CD8-positive, alpha-beta T cell (primary cell): ENCODE measurements at places on chromosomes 6 and 20.

GRCh38 chr6:125511809-125512396 lies 210.1 kb upstream of the HDDC2 start:
- no peak for DNase-seq

- no peak for DNase-seq
These were observed 256.6 kb downstream of the EYS start for GRCh38 chr6:65450451-65450850.

GRCh38 chr6:15200087-15200486 lies 45.8 kb upstream of the JARID2 start:
- DNase-seq = no peak

GRCh38 chr6:48144021-48144420 lies 33.0 kb upstream of the PTCHD4 start:
- no peak for DNase-seq

GRCh38 chr20:41196653-41197225 lies 59.4 kb downstream of the PLCG1 start:
- no peak for DNase-seq

- DNase-seq = no peak
These were observed 848.8 kb upstream of the MAP3K7 start for GRCh38 chr6:91435630-91436029.

DNA sequence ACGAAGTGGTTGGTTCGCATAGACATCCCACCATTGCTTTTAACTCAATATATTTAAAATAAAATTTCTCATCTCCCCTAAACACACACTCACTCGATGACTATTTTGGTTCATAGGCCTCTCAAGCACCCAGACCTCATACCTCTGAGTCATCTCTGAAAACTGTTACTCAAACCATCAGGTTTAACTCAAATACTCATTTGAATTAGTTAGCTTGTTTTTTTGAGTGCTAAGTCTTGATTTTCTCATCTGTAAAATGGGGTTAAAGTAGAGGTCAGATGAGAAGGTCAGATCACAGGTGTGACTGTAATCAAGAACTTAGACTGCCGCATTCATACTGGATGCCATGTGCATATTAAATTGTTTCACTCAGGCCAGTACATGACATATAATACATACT lies 243.9 kb upstream of the TENT5A start:
- no peak for DNase-seq

DNA sequence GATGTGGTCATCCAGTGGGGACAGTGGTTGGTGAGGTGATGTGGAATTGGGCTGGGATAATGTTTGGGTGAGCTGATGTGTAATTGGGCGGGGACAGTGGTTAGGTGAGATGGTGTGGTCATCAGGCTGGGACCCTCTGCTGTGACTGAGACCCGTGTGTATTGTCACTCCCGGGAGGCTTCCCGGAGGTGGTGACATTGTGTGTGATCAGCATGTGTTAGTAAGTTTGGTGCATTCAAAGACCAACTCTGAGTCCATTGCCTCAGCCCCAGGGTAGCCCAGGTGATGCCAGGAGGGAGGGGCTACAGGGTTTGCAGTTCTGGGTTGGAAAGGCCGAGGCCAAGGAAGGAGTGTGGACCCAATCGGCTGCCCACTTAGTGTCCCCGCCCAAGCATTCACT lies 375.5 kb downstream of the TAF4 start:
- DNase-seq = no peak

GRCh38 chr6:49633541-49633940 lies 3.1 kb downstream of the RHAG start:
- no peak for DNase-seq

- DNase-seq = no peak
These were observed 60.6 kb upstream of the ASIP start for GRCh38 chr20:34180460-34181120.

GRCh38 chr20:49668181-49668877 lies 45.3 kb downstream of the B4GALT5 start:
- peak; percentile 69 for DNase-seq

- no peak for DNase-seq
These were observed 43.6 kb downstream of the MUC22 start for GRCh38 chr6:31053873-31054272.

DNA sequence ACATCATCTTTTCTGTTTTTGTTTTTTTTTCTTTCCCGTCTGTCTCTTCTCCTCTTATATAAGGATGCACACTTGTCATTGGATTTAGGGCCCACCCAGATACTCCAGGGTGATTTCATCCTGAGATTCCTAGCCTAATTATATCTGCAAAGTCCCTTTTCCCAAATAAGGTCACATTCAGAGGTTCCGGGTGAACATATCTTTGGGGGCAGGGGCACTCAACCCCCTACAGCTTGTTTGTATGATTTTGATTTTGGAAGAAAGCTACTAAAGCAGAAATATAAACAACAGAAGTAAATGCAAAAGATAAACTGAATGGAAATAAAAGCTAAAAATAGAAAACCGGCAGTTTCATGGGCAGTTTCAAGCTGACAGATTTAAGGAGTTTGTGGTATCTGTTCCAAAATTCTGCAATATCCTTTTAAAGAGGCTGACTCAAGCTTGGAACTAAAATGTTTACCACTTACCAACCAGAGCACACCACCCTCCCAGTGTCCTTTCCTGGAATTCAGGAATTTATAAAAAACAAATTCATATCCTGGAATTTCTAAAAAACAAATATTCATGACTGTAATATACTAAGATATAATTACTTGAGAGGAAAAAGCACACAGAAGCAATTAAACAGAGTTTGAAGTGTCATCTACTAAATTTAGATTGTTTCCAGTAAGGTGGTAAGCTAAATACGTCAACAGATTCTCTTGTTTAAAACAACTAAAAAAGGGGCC lies 100.0 kb upstream of the CARMIL1 start:
- no peak for DNase-seq

- peak; percentile 74 for DNase-seq
These were observed 165.8 kb upstream of the CITED2 start for GRCh38 chr6:139540276-139540675.

- no peak for DNase-seq
These were observed 40.4 kb downstream of the GNAS-AS1 start for GRCh38 chr20:58810116-58810878.

GRCh38 chr6:71289039-71289801 lies 609 bp downstream of the OGFRL1 start:
- DNase-seq = peak; percentile 49

- DNase-seq = no peak
These were observed 62.8 kb upstream of the SDHAF4 start for GRCh38 chr6:70503813-70504465.

DNA sequence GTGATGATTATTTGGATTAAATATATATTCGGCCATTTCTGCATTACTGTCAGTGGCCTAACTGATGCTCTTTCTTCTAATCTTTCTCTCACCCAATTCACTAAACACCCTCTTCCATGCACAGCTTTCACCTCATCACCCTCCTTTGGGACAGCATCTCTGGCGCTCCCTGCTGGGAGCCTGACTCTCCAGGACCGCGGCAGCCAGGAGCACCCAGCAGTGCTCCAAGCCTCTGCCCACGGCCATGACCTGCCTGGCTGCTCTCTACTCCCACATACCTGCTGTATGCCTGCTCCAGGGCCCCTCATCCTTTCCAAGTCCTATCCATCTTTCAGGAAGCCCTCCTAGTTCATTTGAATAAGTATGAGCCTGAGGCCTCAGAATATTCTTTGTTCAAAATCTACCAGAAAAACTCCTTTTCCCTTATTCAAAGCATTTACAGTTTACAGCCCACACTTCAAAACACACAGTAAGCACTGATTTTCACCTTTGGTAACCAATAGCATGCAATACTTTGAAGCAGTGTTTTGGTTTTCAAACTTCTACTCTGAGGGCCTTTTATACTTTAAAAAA lies 15.2 kb downstream of the CTCFL start:
- no peak for DNase-seq

DNA sequence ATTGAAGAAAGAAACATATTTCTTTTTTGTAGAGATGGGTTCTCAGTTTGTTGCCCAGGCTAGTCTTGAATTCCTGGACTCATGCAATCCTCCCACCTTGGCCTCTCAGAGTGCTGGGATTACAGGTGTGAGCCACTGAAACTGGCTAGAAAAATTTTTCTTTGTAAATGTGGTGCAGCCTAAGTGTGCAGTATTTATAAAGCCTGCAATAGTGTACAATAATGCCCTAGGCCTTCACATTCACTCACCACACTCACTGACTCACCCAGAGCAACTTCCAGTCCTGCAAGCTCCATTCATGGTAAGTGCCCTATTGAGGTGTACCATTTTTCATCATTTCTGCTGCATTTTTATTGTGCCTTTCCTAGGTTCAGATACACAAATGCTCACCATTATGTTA lies 31.4 kb downstream of the NHSL1 start:
- DNase-seq = no peak

GRCh38 chr6:82145926-82146452 lies 101.6 kb downstream of the IBTK start:
- no peak for DNase-seq

DNA sequence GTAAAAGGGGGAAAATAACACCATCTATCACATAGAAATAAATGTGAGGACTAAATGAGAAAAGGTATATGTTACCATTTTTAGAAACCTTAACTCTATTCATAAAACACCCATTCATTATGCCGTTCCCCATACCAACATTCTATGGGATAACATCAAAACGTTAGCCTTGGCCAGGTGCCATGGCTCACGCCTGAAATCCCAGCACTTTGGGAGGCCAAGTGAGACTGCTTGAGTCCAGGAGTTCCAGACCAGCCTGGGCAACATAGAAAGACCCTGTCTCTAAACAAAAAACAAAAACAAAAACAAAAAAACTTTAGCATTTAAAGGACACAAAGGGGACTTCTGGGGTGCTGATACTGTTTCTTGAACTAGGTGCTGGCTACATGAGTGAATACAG lies 1.3 kb downstream of the PIGU start:
- DNase-seq = no peak

GRCh38 chr6:33620158-33620855 lies 815 bp upstream of the ITPR3 start:
- peak; percentile 58 for DNase-seq

- DNase-seq = no peak
These were observed 74.3 kb downstream of the ARID1B start for GRCh38 chr6:156851454-156851921.

- DNase-seq = no peak
These were observed 205.7 kb upstream of the PROKR2 start for GRCh38 chr20:5522422-5522821.

DNA sequence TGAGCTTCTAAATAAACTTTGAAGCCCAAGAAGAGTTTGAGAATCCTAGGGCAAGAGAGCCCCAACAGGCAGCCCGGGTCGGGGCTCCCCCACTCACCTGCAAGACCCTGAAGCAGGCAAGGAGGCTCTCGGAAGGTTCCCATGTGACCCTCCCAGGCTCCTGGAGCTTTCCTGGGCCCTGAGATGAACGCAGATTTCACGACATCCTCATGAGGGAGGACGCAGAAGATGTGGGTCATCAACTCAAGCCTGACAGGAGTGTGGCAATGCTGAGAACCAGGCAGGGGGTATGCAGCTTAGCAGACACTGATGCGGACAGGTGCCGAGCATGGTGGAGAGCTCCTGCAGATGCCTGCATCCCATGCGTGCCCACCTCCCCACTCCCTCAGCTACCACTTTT lies 184.5 kb upstream of the SLC24A3 start:
- no peak for DNase-seq

- no peak for DNase-seq
These were observed 219.5 kb downstream of the SMOC2 start for GRCh38 chr6:168660400-168660945.

GRCh38 chr6:41147917-41148316 lies 6.2 kb downstream of the TREML1 start:
- no peak for DNase-seq

DNA sequence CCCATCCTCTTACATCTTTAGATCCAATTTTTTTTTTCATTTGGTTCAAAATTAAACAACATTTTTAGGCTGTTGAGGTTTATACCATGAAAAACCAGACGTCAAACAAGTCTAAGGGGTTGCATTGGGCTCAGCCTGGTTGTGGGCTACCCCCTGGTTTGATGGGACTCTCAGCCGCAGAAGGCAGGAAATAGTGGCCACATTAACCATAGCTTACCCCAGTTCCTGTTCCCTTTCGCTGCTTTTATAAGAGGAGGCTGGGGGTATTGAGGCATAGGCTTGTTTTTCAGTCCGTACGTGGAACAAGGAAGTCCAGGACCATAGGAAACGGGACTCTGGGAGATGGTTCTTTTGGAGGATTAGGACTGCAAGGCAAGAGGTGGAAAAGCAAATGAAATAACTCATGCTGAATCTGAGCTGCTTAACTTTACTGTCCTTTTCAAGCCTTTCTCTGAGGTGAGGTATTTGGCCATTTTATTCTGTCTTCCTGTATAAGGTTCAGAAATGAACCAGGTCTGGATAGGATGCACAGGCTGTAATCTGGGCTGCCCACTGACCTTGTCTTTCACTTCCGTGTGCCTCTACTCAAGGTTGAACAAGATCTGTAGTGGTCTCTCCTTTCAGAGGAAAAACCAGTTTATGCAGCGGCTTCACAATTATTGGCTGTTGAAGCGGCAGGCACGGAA lies 7.7 kb downstream of the BRPF3 start:
- DNase-seq = peak; percentile 55

- no peak for DNase-seq
These were observed 630.7 kb downstream of the HACE1 start for GRCh38 chr6:104229057-104229456.

- peak; percentile 40 for DNase-seq
These were observed 86.5 kb downstream of the LYRM4 start for GRCh38 chr6:5174244-5174643.

DNA sequence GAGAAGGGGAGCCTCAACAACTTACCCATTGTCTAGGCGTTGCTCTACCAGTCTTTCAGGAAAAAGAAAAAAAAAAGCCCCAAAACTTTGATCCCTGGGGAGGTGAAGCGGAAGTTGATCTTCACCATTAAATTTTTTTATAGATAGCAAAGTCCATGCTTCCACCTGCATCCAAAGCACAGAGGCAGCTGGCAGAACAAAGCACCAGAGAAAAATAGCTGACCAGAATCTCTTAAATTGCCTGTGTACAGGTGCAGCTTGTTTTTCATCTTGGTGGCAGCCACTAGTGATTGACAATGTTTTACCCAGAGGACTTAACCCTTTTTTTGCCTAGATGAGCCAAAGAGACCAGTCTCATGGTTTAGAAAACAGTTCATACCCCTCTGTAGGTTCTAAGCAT lies 86.0 kb downstream of the MYB start:
- DNase-seq = no peak

GRCh38 chr6:125974214-125974866 lies 12.0 kb upstream of the TRMT11 start:
- no peak for DNase-seq

GRCh38 chr6:98498866-98499265 lies 335.5 kb upstream of the POU3F2 start:
- DNase-seq = no peak

DNA sequence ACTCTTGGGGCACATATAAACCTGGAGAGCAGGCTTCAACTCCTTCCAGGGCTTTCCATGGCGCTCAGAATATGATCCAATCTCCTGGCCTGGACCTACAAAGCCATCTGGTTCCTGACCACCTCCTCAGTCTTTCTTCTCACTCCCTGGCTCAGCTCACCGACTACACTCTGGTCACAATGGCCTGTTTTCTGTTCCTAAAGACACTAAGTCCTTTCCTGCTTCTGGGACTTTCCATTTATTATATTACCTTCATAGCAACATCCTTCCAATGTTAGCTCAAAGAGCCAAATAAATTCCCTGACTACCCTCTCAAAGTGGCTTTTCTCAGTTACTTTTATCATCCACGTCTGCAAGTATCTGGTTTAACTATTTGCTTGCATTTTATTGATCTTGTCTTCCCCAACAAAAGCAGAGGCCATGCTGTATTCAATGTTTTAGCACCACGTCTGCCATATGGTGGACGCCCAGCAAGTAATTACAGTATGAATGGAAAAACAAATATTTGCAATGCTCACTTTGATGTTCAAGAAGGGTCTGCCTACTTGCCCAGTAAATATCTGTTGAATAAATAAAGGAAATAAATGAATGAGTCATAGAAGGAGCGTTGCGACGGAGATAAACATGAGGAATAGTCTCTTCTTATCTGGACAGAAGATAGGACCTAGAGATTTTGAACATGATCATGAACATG lies 328.4 kb downstream of the ESR1 start:
- DNase-seq = no peak
